ENCODE measurements at places on chromosomes 12 and 14.

DNA sequence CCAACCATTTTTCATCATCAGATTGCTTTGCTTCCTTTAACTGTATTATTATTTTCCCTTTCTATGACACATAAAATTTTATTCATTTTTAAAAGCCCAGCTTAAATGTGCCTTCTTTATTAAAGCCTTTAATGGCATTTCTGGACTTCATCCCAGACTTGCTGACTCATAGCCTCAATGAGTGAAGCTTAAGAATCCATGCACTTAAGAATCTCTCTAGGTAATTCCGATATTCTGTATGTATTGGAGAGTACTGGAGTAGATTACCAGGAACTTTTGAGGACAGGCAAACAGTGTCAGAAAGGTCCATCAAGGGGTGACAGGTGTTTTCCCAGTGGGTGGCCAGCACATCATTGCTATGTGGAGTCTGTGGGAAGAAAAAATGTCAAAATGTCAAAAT lies 107.9 kb downstream of the PTPRQ start:
- DNase-seq, result no peak

DNA sequence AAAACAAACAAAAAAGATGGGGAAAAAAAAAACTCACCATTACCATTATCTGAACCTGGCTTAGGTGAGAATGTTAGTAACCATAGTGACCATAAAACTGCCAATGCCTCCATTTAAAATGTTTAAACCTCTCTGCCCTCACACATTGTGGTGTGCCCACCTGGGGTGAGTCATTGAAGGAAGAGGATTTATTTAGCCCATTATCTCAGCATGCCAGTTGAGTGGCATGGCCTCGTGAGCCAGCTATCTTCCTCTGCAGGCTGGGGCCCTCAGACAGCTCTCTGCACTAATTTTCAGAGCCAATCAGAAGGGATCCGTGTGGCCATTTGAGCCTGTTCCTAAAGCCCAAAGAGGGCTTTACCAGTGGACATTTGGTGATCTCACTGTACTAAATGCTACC lies 81.8 kb upstream of the CCDC198 start:
- no peak for DNase-seq

GRCh38 chr12:45336762-45337596 lies 121.1 kb downstream of the ANO6 start:
- no peak for DNase-seq

DNA sequence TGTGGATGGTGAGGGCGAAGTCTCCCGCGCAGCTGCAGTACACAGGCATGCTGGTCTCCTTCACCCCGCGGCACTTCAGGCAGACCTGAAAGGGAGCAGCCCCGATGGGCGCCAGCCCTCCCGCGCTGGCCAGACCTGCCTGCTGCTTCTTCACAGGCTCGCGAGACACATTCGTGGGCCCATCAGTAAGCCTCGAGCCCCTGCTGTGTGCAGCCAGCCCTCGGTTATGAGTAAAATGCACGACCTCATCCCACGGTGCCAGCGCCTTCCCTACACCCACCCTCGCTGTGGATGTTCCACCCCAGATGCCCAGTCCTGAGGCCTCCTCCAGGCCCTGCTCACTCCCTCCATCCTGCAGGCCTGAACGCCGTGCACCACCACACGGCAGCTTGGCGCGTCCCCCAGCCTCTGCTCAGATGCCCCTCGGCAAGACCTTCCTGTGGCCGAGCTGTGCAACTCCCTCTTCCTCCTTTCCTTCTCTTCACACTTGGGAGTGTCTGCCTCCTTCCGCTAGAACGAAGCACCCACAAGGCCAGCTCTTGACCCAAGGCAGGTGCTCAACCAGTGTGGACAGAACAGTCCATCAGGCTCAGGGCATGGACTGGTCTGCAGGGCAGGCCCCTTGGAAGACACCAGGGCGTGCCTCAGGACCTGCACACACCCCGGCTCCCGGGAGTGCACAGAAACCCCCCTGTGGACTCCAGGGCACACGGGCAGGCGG lies 6.5 kb downstream of the P2RX2 start:
- DNase-seq, result no peak

DNA sequence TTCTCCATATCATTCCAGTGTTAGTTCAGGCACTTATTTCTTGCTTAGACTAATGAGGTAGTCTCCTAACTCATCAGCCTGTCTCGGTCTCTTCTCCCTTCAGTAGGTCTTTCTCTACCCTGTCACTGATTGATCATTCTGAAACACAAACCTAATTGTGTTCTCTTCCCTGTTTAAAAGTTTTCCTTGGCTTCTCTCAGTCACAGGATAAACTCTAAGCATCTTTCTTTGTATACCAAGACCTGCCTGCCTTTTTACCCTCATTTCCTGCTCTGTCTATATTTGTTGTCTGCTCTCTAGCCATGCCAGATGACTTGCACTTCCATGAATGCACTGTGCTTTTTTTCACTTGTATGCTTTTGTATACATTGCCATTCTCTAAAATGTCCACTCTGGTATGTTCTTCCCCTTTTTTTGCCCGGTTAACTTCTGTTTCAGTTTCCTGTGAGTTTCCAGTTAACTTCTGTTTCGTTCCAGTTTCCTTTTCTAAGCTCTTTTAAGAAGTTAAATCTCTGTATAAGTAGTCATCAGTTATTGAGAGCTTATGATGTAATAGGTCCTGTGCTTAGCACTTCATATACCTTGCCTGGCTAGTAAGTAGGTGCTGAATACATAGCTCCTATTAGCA lies 12.8 kb downstream of the DIP2B start:
- no peak for DNase-seq

DNA sequence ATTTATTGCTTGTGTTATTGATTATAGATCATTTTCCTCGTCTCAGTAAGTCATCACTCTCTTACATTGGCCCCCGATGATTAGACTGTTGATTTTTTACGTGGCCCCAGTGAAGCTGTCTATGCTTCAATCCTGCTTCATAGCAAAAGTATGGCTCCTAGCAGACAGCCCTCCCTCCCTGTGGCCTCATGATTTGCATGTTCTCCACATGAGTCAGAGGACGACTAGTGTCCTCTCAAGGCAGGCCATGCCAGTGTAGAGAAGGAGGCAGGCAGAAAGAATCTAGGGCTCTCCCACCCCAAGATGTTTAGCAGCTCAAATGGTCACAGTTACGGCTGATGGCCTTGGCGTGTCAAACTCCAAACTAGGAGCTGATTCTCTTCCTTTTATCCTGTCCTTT lies 59.6 kb downstream of the FIGNL2 start:
- DNase-seq, result no peak

DNA sequence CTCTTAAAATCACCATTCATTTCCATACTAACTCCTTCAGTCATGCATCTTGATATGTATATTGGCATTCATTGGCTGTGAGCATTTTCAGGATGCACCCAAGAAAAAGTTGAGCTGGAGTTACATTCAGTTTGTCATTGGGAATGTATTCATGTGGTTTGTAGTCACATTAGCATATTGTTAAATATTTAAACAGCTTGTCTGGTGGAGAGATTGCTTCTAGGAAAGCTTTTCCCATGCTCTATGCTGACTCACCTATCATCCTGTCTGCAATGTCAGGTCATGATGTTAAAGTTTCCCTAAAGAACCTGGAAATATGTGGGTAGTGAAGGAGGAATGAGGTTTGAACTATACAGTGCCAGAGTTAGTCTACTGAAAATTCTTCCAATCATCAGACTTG lies 583.6 kb downstream of the GALC start:
- no peak for DNase-seq

DNA sequence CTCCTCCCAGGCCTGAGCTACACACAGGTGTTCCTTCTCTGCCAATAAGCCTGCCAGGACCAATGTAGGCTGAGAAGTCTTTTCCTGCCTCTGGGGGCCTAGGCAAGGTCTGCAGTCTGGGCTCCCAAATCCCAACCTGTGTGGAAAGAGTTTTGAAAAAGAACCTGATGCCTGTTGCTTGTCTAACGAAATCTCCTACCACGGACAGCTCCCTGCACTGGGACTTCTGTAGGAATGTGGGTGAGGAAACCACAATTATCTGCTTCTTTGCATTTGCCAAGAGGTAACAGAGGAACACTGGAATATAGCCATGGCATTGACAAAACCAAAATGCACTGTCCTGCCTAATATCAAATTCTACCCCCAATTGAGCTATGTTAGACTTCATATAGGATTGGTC lies 877.0 kb upstream of the TMEM132C start:
- peak; percentile 56 for DNase-seq

DNA sequence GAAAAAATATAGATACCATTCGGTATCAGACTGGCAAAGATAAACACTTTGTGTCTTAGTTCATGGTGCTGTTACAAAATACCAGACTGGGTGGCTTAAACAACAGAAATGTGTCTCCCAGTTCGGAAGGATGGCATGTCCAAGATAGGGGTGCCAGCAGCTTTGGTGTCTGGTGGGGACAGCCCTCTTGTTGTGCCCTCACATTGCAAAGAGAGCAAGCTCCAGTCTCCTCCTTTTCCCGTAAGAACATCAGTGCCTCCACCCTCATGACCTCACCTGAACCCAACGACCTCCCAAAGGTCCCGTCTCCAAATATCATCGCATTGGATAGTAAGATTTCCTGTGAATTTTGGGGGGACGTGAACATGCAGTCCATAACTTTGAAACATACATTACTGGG lies 12.4 kb downstream of the ZBTB42 start:
- no peak for DNase-seq

GRCh38 chr14:30058401-30058800 lies 130.8 kb upstream of the PRKD1 start:
- DNase-seq, result no peak

Measured in progenitor cell of endocrine pancreas (in vitro differentiated cells).